ENCODE measurements at places on chromosomes 1 and 21.

DNA sequence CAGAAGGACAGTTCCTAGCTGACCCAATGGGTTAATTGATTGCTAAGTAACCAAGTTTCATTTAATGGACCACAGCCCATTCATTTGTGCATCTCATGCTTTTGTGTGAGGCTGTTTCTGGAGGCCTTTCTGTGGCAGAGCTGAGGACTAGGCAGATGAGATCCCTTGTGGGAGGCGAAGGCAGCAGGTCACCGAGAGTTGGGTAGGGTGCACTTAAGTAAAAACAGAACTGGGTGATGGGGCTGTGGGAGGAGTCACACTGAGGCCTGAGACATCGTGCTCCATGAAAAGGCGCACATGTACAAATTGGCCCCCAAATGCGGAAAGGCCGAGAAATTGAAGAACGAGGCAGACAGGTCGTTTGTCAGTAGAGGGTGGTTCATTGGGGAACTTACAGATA is 60.9 kb downstream of the S100B start:
- no peak for DNase-seq

DNA sequence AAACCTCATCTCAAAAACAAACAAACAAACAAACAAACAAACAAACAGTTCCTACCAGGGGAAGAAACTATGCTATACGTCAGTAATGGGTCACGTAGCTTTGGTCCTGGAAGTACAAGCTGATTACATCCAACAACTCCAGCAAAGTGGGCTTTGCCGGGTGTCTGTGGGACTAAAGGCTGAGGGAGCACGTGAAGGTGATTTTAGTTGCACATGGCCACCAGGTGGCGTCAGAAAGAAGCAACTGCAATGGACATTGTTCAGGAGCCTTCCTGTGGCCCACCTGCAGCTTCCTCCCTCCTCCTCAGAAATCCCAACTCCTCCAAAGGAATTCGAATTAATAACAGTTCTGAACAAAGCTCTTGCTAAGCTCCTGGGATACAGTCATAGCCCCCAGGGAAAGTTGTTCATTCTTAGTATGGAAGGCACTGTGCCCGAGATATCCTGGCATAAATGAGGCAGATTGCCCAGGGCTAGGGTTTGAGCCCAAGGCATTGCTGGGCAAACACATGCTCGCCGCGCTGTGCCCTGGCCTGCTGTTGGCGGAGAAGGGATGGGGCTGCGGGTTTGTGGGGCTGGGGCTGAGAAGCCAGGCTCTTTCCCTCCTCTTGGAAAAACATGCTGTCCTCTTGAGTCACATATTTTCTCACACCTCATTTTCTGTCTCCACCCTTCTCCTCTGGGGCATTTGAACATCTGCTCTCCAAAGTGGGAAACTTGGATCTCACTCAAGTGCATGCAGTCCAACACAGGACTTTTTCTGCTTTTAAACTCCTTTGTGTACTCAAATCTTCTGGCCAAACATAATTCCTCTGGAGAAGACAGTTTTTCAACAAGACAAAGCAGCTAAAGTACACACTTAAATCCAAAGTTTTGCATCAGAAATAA is 28.6 kb downstream of the AKNAD1 start:
- DNase-seq: no peak

GRCh38 chr21:42590431-42591131 is 62.8 kb upstream of the PDE9A start:
- no peak for DNase-seq

DNA sequence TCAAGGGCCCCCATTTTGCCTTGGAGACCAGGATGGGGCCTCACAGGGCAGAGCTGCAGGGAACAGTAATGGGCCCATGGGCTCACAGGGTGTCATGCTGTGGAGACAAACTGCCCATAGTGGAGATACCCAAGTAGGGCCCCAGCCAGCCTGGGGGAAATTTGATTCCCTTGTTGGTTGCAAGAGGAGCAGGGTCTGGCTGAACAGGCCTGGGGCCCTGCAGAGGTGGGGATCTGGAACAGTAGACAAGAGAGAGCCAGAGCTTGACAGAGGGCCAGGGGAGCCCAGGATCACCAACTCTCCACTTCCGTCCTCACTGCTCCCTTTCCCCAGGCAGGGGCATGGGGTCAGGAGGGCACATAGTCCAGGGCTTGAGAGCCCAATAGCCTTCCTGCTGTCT is 8.7 kb downstream of the S100B start:
- no peak for DNase-seq

DNA sequence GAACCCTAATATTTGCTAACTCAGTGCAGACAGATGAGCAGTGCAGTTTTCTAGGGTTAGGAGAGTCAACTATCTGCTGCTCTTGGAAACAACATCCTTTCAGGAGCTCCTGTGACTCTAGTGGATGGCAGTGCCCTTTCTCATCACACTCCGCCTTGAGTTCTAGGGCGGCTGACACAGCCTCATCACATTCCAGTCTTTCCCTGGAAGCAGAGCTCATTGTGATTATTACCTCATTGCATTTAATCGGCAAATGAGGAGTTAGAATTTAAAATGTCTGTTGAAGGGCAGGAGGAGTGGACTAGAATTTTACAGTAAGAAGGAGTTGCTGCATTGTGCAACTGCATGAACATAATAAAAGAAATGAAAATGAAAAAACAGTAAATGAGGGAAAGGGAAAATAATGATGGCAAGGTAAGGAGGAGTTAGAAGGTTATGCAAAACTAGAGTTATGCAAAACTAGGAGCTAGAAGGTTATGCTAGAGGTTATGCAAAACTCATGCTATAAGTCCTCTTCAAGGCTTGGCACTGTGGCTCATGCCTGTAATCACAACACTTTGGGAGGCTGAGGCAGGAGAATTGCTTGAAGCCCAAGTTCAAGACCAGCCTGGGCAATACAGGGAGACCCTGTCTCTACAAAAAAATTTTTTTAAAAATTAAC is 6.9 kb upstream of the PTGFRN start:
- DNase-seq: no peak

DNA sequence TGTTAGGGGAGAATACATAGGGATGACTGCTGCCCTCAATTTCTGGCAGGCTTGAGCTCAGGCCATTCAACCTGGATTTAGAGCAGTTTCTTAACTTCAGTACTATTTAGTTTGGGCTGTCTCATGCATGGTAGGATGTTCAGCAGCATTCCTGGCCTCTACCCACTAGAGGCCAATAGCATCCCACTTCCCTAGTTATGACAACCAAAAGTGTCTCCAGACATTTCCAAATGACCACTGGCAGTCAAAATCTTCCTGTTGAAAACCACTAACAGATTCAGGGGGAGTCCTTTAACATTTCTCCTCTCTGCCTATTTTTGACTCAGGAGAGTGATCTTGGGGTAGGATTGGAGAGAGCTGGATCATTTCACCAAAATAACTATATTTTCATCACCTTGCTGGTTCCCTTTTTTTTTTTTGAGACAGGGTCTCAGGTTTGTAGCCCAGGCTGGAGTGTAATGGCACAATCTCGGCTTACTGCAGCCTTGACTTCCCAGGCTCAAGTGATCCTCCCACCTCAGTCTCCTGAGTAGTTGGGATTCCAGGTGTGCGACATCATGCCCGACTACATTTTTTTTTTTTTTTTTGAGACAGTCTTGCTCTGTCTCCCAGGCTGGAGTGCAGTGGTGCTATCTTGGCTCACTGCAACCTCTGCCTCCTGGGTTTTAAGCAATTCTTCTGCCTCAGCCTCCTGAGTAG is 8.7 kb downstream of the GNAT2 start:
- DNase-seq: no peak

- DNase-seq: no peak
These were observed 207 bp upstream of the SVBP start for GRCh38 chr1:42817440-42817767.

- DNase-seq: no peak
These were observed 7.6 kb upstream of the ERG start for GRCh38 chr21:38505654-38506523.

GRCh38 chr1:114979278-114979891 is 50.2 kb upstream of the TSHB start:
- no peak for DNase-seq

GRCh38 chr1:92536980-92537884 is 50.5 kb upstream of the GFI1 start:
- no peak for DNase-seq

DNA sequence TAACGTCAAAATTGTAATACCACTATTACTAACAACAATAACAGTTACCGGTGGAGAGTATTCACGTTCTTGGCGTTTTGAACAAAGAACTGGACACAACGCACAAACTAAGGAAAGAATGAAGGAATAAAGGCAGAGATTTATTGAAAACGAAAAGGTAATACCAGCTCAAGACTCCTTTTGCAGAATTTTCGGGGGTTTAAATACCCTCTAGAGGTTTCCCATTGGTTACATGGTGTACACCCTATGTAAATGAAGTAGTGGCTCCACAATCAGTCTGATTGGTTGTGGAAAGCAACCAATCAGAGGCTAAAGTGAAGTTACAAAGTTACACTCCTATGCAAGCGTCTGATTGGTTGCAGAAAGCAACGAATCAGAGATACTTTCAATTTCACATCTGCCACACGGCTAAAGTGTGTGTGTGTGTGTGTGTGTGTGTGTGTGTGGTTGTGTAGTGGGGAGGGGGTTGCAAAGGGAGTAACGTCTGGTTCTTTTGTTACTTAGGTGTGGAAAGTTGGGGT is 1.1 kb upstream of the GTF2B start:
- no peak for DNase-seq

DNA sequence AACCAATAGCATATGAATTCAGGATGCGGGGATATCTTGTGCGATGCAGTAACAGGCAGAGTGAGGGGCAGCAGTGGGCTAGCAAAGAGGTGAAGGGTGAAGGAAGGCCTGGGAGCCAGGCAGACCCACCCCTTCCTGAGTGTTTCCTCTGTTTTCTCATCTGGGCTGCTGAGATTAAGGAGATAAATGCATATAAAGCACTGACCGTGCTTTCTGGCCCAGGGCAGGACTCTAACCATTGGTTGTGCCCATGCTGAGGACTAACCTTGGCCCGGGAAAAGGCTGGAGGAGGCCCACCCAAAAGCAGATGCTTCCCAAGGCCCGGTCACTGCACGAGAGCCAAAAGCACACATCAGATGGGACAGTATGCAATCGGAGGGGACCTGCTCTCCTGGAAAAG is 87.6 kb downstream of the PSMG1 start:
- DNase-seq: no peak

DNA sequence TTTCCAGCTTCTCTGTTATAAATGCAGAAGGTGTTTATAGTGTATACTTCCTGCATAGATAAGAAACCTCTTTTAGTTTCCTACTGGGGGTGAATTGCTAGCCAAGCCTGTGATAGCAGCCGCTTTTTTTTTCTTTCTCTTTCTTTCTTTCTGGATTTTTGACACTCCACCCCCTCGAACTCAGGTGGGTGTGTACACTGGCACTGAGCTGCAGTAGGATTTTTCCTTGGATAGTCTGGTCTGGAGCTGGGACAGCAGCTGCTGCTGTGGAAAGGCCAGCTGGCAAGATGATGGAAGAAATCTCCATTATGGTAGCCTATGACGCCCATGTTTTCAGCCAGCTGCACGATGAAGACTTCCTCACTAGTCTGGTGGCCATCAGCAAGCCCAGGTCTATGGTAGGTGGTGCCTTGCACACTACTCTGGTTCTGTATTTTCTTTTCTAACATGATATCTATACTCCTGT is 122.5 kb upstream of the CACYBP start:
- DNase-seq: no peak

- DNase-seq: no peak
These were observed 1.9 kb upstream of the ZFYVE9 start for GRCh38 chr1:52139817-52140540.

DNA sequence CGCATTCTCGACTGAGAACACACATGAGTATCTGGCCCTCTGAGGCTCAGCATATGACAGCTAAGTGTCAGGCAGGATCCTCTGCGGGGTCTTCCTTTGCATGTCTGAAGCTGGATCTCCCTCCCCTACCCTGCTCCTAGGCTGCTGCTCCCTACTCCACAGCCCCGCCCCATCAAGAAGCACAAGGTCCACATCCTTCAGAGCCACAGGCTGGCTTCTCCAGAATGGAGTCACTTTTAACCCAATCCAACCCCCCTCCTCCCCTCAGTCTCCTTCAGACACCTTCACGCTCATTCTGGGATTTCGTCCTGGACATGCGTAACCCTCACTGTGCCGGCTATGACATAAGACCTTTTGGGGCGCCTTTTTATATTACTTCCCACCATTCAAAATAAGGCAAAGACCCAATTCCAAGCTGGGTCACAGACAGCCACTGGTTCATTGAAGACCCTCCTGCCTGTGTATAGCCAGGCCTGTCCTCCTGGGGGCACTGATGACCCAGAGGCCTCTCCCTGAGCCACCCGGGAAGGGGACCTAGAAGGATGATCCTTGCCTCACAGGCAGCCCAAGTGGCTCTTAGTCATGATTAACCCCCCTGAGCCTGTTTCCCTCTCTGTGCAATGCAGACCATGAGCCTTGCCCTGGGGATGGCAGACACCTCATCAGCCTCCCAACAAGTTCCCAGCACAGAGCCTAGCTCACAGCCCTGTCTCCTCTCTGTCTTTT is 4.7 kb downstream of the ADGRB2 start:
- DNase-seq: no peak

DNA sequence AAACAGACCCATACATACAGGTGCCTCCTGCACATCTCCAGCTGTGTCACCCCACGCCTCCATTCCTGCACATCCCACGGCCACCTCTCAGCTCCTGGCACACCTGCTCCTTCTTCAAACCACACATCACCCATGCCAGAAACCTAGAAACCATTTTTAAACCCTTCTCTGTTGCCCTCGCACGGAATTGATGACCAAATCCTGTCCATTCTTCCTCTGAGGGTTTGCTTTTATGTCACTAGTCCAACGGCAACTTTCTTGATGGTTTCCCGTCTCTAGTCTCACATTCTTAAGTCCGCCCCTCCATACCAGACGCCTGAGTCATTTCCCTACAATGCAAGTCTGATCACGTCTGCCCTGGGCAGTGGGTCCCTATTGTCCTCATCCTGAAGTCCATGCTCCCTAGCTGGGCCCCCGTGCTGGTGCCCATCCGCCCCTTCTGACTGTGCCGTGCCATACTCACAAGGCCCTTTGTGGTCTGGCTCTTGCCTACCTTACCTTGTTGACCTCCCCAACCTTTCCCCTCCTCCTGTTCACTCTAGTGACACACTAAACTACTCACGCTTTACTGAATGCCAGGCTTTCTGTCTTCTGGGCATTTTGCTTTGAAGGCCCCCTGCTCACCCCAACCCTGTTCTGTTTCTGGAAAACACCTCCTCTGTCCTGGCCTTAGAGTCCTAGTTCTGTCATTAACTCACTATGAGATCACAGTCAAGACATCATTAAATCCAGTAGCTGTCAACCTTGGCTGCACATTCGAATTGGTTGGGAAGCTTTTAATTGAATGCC is 17.6 kb downstream of the SLC2A1 start:
- DNase-seq: no peak

GRCh38 chr1:162982364-162982763 is 86.8 kb upstream of the RGS4 start:
- DNase-seq: no peak

GRCh38 chr1:17725084-17725719 is 29.9 kb upstream of the ACTL8 start:
- DNase-seq: no peak

GRCh38 chr1:43543567-43543966 is 12.9 kb downstream of the PTPRF start:
- no peak for DNase-seq
